T-helper 22 cell (primary cell): ENCODE measurements at places on chromosomes 1 and 21.

DNA sequence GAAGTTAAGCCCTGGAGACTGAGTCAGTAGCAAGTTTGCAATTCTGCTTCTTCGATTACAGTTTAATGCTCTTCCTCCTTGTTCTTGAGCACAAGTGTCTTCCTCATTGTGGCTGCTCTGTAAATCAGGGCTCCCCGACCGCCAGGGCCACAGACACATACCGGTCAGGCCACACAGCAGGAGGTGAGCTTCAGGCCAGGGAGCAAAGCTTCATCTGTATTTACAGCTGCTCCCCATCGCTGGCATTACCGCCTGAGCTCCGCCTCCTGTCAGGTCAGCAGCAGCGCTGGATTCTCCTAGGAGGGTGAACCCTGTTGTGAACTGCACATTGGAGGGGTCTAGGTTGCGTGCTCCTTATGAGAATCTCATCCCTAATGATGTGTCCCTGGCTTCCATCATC, 1.7 kb upstream of the TRAPPC10 start:
- no peak for DNase-seq

DNA sequence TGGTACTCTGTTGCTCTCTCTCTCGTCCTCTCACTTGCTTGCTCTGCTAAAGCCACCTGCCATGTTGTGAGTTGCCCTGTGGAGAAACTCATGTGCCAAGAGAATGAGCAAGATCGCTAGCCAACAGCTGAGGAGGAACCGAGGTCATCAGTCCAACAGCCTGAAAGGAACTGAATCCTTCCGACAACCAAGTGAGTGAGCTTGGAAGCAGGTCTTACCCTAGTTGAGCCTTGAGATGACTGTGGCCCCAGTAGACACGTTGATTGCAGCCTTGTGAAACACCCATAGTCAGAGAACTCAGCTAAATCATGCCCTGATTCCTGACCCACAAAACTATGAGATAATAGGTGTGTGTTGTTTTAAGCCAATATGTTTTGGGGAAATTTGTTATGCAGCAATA, 48.1 kb upstream of the BACH1 start:
- DNase-seq: no peak

GRCh38 chr1:59697150-59697800, 117.5 kb upstream of the HOOK1 start:
- DNase-seq: no peak

DNA sequence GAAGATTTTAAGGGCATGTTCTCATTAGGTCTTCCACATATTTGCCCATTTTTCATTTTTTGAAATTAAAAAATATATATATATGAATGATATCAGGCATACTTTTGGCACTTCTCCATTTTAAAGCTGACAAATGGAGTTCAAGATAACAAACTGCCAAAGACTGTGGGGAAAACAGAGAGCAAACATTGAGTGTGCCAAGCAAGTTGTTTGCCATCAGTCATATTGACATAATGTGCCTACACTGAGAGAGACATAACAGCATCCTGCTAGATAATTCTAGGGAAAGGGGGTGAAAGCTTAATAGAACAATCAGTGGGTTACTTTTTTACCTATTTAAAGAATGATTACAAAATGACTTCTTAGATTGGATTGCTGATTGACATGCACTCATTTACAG, 529.4 kb upstream of the CXADR start:
- DNase-seq: no peak

DNA sequence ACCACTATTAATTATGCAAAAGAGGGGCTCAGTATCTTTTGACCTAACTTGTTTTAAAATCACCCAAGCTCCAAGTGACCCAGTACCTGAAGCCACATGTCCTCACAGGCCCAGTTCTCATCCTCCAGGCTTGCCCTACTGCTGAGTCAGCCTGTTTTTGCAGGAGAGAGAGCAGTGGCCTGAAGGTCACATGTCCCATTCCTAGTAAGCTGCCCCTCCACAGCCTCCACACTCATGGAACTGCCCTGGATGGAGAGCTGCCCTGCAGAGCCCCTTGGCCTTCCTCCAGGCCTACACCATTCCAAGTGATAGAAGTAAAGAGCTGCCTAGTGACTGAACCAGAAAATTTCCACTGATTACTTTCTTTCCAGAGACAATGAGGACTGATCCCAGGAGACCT, 139.8 kb upstream of the ST6GALNAC5 start:
- no peak for DNase-seq
